ENCODE measurements at places on chromosomes 2 and 18.

DNA sequence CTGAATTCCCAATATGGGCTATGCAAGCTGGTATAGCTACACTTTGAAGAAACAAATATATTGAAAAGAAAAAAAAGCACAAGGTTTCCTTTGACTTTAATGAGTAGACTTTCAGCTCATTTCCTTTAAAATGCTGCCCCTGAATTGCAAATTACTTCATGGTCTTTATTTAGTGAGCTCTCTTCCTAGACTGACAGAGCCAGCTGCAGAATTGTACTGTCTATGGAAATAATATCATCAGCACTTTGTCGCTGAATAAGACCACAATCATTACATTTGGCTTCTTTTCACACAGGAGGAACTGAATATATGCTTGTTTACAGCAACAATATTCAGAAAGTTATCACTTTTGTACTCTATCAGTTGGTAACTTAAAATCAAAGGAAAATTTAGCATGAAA is 41.7 kb downstream of the ARL5A start:
- DNase-seq, result no peak

DNA sequence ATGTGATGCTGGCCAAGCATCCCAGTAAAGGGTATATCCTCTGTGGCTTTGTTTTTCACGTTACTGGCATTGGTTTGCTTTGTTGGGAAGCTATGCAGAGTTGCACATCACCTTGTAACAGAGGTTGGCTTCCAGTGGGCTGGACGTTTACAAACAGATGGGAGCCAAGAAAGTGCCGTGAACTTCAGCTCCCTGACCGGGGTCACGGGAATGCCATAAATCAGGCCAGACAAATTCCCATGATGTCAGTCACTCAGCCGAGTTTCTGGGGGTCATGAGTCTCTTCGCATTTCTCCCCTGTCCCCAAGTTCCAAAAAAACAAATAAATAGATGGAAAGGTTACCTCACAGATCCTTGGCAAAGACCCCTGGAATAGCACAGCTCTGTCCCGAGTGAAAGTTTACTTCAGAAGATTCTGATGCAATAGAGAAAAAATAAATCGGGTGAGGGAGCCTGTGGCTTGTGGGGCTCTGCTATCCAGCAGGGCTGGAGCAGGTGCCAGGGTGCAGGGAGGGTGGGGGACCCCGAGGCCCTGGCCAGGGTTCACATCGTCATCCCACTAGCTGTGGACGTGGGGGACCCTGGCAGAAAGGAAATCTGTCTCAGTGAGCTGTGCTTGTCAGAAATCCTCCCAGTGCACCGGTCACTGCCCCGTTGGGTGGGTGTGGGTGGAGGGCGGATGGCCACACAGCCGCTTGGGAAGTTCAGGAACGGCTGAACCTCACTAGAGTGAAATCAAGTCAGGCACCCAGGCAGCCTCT is 27.8 kb downstream of the TWIST2 start:
- DNase-seq, result no peak

- DNase-seq, result no peak
These were observed 237.2 kb downstream of the INSIG2 start for GRCh38 chr2:118325321-118325955.

DNA sequence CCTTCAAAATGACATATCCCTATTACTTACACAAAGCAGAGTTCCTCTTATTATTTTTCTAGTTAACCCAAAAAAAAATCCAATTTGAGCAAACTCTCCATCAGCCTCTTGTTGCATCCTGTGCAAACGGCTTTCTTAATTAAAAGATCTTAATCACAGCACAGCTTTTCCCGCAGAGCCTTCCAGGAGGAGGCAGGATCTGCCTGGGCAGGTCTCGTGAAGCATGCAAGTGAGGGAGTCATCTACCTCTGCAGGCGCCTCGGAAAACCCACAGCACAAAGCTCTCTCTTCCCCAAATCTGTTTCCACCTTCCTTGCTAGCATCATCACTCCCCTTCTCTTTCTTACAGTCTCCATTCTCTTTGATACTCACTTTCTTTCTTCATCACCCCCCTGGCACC is 100.4 kb downstream of the EN1 start:
- DNase-seq, result no peak

- DNase-seq, result no peak
These were observed 13.3 kb upstream of the CCDC85A start for GRCh38 chr2:56170504-56170903.

GRCh38 chr2:130759906-130760753 is 4.8 kb downstream of the AMER3 start:
- DNase-seq, result no peak

DNA sequence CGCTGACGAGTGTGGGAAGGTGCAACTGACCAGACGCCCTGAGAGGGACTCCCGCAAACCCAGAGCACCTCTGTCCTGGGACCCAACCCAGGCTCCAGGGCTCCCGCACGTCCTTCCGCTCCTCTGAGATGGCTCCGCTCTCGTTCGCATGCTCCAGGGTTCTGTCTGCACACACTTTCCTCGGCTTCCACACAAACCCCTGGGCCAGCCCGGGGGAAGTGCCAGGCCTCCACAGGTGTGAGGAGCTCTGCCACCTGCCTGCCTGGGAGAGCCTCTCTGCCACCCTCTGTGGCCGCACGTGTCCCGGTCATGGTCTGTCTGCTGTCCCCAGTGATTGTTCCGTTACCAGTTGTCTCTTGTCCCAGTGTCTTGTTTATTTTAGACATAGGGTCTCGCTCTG is 222.9 kb downstream of the HDAC4 start:
- DNase-seq, result no peak

GRCh38 chr18:76674596-76674995 is 147.8 kb upstream of the ZNF236 start:
- DNase-seq, result no peak

- DNase-seq, result no peak
These were observed 45.9 kb downstream of the AGAP1 start for GRCh38 chr2:235539773-235540172.

GRCh38 chr18:43108882-43109281 is 6.6 kb downstream of the RIT2 start:
- DNase-seq, result no peak

GRCh38 chr2:3482363-3482821 is 36.9 kb downstream of the ADI1 start:
- DNase-seq, result no peak

DNA sequence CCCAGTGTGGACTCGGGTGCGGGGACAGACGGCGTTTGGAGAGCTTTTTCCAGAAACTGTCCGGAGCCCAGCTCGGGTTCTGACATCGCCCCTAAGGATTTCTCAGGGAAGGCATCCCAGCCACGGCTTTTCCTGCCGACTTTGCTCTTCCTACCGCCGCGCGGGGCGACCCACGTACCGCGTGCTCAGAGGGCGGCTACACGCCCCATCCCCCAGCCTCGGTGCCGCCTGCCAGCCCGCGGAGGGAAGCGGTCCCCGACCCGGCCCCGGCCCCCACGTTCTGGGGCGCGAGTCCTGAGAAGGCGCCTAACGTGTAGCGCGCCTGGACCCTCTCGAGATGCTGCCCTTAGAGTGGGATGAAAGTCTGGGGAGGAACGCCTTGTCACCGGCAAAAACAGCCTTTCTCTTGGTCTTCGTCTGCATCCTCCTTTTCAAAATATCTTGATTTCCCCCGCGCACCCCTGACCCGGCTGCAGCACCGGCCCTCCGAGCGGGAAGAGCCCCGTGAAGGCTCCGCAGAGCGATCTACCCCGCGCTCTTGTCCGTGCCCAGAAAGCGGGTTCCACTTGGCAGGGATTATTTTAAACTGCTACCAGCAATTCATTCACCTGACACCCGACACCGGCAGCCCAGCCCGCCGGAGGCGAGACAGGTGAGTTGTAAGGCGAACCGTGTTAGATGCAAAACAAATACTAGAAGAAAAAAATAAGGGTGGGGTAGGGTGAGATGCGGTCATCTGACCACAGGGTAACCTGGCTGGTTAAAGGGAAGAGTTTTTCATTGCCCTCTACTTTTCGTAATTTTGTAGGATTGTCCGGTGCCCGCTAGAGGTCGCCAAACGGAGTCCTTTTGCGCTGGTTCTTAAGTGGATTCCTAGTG is 812 bp upstream of the KCNG3 start:
- peak; percentile 66 for DNase-seq

DNA sequence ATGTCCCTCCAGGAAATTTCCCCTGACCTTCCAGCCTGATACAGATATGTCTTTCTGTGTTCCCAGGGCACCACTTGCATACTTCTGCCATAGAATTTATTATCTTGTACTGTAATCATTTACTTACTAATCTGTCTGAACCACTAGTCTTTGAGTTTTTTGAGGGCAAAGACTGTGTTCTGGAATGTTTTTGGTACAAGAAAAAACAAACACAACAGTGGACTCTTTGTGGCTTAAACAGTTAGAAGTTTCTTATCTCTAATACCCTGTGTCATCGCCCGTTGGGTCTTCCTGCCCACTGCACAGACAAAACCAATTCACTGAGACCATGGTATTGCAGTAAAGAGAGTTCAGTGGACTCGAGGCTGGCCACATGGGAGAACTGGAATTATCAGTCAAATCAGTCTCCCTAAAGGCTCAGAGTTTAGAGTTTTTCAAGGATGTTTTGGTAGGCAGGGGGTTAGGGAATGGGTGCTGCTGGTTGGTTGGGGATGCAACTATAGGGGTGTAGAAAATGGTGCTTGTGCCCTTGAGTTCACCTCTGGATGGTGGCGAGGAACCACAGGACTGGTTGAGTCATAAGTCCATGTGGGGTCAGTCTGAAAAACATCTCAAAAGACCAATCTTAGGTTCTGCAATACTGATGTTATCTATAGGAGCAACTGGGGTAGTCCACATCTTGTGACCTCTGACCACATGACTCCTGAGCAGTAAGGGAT is 20.3 kb downstream of the RALB start:
- DNase-seq, result no peak

DNA sequence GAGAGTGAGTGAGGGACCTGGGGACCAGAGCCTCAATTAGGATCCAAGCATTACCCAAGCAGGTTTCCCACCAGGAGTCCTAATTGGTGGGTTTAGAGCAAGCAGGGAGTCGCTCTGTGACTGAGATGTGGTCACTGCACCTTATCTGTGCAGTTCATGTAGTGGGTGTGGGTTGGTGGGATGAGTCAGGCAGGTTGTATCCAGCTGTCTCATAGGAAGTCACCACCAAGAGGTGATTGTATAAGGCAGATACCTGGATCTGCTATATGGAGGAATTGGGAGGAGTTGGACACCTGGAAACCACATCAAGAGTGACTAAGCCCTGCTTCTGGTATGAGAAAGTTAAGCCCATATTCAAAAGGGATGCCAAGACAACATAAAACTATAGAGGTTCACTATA is 106.8 kb downstream of the ARHGAP28 start:
- DNase-seq, result no peak

Data from NCI-H187 (cell line).